Fibroblast of pulmonary artery (primary cell): ENCODE measurements at places on chromosomes 6 and 20.

DNA sequence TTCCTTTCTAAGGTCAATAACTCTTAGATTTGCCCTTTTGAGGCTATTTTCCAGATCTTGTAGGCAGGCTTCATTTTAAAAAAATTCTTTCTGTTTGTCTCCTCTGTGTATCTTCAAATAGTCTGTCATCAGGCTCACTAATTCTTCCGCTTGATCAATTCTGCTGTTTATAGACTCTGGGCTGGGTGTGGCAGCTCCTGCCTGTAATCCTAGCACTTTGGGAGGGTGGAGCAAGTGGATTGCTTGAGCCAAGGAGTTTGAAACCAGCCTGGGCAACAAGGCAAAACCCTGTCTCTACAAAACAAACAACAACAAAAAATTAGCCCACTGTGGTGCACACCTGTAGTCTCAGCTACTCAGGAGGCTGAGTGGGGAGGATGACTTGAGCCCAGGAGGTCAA, 40.0 kb upstream of the SCP2D1 start:
- no peak for DNase-seq

DNA sequence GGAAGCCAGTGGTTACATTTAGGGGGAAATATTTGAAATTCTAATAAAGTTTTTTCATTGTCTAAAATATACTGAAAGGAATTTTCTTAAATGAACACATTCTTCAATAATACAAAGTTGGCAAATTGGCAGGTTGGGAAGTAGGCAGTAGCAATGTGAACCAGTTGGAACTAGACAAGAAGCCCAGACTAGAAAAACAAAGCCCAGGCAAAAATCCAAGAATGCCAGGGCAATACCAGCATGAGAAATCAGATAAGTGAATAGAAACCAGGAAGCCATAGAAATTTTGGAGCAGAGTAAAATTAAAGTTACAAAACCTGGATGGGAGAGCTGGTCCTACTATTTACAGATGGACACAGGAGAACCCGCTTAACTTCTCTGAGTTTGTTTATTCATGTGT, 52.2 kb downstream of the TPBG start:
- peak; percentile 14 for DNase-seq

GRCh38 chr20:20018366-20018765, 1.2 kb downstream of the NAA20 start:
- DNase-seq, result no peak

- DNase-seq, result no peak
Observed at GRCh38 chr6:67009818-67010217, 1302.8 kb upstream of the EYS start.

DNA sequence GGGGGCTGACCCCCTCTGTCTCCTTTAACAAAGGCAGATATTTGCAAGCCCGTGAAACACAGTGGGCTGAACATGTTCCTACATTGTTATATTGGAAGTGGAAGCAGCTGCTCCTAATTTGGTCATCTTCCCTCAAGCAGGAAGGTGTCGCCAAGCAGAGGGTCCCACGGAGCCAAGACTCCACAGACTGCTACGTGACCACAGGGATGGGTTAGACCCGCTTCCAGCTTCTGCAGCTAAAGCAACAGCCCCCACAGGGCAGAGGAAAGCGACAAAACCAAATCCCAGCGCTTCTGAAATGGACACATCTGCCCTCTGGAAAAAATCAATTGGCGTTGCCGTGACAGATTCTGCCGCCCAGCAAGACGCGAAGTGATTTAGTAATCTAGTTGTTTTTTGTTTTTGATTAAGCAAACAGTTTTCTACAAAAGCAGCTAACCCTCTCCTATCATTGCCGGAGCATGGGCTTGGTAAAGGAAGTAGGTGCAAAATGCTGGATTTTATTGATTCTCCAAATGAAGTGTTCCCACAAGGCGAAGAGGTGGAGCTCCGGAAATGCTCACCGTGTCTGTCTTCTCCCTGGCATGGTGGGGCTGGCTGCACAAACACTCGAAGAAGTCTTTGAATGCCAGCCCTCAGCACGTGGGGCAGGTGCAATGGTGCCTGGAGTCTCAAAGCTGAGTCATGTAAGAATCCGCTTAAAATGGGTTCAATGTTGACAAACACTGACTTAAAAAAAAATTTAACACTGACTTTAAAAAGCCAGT, 79.4 kb upstream of the FRMD1 start:
- DNase-seq, result no peak

- DNase-seq, result no peak
Observed at GRCh38 chr6:136995521-136995920, 49.2 kb downstream of the IL20RA start.

DNA sequence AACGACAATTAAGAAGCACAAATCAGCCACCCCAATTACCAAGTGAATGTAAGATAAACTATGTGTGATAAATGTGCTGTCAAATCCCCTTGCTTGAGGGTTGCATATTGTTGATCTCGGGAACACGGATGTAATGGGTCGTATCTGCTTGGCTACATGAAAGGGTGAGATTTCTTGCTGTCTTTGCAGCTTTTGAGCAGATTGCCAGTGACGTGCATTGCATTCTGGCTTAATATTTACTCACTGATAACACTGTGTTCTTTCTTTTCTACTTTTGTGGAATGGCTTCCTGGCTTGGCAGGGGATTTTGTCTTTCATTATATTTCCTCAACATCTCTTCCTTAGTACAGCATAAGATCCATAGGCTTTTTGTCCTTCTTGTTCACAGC, 10.5 kb upstream of the FAM210B start:
- DNase-seq, result peak; percentile 23

- no peak for DNase-seq
Observed at GRCh38 chr20:1949347-1950100, 44.3 kb downstream of the PDYN start.

DNA sequence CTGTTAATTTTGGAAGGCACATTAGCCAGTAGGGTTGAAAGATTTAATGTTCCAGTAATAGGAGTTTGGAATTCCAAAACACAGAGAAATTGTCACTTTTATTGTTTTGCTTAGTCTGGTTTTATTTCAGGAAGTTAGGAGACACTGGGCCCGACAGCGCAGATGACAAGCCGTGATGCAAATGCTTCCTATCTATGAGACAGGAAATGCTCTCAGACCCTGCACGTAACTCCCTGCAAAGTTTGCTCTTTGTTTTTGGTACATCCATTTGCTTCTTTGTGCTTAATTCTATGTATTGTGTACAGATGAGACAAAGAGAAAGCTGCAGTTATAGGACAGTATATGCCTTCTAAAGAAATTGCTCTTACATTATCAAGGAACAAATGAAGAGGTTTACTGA, 201.6 kb upstream of the SGK1 start:
- DNase-seq, result peak; percentile 89

DNA sequence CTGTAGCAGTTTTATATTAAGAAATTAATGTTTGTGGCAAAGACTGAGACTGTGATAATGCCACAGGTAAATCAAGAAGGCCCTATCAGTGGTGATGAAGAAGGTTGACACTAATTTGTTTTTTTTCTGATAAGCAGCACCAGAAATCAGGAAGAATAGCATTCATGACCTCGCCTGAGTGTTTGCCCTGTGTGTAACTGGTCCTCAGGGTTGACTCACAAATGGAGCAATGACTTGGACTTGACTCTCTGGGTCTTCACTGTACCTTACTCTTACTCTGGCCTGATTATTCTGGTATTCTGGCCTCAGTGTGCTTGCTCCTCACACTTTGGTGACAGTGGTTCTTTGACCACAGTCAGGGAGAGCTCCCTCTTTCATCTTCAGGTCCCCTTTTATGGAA, 243.9 kb downstream of the HAO1 start:
- DNase-seq, result no peak

DNA sequence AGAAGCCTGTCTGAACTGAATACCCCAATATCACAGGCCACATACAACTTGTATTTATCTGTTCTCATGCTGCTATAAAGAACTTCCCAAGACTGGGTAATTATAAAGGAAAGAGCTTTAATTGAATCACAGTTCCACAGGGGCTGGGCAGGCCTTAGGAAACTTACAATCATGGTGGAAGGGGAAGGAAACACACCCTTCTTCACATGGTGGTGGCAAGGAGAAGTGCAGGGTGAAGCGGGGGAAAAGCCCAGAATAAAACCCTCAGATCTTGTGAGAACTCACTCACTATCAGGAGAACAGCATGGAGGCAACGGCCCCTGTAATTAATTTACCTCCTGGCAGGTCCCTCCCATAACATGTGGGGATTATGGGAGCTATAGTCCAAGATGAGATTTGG, 50.3 kb upstream of the FNDC1 start:
- DNase-seq, result no peak

DNA sequence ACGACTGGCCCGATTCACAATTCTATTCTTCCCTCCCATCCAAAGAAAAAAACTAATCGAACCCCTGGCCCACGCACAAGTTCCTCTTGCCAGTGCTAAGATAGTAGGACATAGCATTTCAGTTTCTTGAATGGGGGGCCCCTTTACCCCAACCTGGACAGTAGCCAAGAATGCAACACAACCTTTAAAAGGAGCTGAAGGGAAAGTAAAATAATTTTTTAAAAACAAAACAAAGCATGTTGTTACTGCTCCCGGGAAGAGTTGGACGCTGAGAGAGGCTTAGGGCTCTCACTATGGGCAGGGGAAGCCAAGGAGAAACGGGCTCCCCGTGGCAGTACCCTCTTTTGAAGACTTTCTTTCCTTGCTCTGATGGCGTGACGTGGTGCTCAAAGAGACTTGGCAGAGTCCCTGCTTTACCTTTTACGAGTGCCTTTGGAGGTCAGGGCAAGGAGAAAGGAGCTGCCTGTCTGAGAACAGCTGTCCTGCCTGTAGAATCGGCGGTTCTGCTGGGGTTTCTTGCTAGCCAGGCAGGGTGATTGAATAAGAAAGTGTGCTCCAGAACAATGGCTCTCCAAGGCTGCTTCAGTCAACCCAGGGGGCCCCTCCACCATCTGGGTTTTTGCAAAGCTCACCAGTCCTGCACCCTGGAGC, 5.8 kb downstream of the TFAP2C start:
- no peak for DNase-seq

GRCh38 chr6:1396952-1397868, 7.8 kb downstream of the FOXF2 start:
- peak; percentile 74 for DNase-seq

DNA sequence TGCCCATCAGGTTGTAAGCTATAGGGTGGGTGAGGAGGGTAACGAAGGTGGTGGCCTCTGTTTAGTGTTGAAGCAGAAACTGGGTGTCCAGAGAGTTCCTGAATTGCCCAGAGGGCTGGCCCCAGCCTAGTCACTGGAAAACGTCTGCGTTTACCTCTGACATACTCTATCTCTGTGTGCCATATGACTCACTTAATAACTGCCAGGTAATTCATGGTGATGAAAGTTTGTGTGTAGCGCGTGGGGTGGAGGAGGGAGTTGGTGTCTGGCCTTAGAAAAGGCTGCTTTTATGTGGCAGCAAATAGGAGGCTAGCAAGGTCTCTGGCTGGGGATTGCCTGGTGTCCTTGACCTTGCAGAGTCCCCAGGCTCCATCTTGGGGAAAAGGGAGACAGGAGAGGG, 47.3 kb downstream of the SLC35D3 start:
- no peak for DNase-seq

DNA sequence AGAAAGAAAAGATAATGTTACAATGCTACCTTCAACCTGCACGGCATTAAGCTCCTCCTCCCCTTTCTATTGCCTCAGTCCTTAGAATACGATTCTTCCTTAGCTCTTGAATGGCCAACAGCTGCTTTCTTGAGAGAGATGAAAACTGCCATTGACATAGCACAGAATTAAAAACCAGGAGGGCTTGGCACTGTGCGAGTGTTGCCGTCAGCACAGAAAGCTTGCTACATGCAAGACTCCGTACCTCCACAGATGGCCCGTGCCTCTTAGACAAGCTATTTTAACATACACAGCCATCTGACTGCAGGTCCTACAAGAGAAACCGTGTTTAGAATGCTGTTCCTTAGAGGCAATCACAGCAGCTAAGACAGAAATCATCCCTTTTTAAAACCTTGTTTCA, 51.7 kb downstream of the ALDH5A1 start:
- DNase-seq, result no peak

GRCh38 chr6:3250231-3250675, 8.5 kb upstream of the PSMG4 start:
- DNase-seq, result peak; percentile 23

- no peak for DNase-seq
Observed at GRCh38 chr6:96246563-96246962, 230.8 kb downstream of the FUT9 start.

GRCh38 chr6:126075335-126076071, 89.2 kb downstream of the TRMT11 start:
- no peak for DNase-seq

- no peak for DNase-seq
Observed at GRCh38 chr6:109224107-109224875, 129.0 kb downstream of the CEP57L1 start.

DNA sequence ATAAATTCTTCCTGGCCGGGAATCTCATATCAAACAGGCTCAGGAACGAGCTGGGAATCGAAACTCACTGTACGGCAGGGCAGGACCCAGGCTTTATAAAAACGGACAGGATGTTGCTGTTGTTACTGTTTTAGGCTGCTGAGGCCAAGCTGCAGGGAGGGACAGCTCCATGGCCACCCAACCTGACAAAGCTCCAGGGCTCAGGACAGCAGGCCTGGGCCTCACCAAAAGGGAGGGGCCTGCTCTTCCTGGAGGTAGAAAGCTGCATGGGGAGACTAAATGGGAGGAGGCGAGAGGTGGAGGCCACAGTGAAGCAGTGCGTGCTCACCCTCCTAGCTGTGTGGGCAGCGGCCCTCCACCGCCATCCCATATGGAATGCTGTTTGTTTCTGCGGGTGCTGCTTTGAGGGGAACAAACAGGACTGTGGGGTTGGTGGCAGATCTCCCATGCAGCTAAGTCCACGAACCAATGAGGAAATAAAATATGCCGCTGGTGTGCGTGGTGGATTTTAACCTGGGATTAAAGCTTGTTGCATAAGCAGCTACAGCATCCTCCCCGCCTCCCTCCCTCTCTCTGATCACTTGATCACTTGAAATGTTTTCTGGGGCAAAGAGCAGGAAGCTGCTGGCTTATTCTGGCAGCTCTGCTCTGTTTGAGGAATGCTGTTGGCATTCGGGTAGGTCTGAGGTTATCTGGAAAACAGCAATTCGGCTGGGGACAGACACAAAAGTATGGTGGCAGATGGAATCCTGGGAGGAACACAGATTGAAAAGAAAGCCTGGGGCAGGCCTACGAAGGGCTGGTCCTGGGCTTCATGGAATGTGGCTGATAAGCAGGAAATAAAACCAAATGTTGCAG, 2.4 kb upstream of the ZMYND8 start:
- DNase-seq, result peak; percentile 95

GRCh38 chr20:37528446-37529213, 954 bp upstream of the BLCAP start:
- DNase-seq, result no peak

GRCh38 chr20:10170261-10170660, 48.4 kb upstream of the SNAP25 start:
- no peak for DNase-seq

GRCh38 chr6:11938285-11938890, 73.7 kb upstream of the HIVEP1 start:
- DNase-seq, result no peak

DNA sequence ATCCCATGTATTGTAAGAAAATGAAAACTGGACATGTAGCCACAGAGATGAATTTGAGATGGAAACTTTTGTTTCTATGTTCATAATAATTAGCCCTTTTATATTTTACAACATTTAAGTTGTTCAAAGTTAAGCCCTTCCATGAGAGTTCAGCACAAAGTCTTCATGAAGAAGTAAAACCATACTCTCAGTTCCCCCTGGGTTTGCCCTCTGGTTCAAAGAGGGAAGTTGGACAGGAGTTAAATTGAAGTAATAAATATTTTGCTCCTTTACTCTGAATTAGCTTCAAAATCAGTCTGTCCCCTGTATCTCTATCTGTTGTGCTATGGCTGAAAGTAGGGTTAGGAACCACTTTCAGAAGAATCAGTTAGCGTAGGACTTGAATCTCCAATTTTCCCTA, 31.1 kb downstream of the PHACTR2 start:
- DNase-seq, result no peak
